Epithelial cell of proximal tubule (primary cell): ENCODE measurements at places on chromosomes 16 and 17. TPM values are rescaled to one million over a fixed set of nuclear protein-coding genes. Genes with fewer than 3 reads are reported as not detected.

DNA sequence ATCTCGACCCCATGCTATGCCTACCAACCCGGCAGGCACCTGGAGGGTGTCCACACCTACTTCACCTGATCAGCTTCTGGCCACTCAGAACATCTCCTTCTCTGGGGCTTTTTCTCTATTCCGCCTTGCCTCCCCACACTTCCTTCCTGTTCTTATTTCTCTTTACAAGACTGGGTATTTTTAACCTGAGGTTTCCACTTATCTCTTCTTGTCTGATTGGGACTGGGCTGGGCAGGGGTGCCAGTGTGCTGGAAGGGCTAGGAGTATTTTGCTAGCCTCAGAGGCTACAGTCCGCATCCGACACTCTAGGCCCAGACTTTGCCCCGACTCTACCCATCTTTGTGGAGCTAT is 26.2 kb upstream of the ZNF652 start:
- DNase-seq, result no peak

DNA sequence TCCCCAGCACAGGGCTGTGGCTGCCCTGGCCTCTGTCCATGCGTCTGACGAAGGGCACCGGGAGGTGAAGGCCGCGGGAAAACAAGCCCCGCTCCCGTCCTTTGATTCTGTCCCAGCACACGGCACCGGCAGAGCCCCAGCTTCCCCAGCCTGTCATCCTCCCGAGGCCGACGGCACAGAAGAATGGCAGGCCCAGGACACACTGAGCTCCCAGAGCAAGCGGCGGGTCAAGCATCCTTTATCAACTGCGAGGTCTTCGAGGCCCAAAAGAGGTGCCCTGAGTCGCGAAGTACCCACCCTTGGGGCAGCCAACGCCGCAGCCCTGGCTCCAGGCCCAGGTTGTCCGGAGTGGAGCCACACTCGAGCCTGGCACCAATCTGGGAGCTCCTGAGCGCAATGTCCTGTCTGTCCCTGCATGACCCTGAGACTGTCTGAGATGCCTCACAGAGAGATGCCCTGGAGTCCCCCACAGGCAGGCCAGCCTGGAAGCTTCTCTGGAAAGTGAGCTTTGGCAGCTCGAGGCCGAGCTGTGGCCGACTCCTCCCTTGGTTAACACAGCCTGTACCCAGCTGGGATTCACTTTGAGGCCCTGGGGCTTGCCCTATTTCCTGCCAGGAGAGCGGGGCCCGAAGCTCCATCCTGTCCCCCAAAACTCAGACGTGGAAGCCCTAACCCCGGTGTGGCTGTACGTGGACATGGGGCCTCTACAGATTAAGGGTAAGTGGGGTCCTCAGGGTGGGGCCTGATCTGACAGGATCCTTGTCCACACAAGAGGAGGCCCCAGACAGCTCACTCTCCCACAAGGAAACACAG is 23.3 kb downstream of the SLC7A5 start:
- no peak for DNase-seq

The SLC52A1 gene
- 0.07 and 1.3 TPM in 2 replicates for total RNA-seq

The CCL8 gene
- not detected in 2 replicates for total RNA-seq

DNA sequence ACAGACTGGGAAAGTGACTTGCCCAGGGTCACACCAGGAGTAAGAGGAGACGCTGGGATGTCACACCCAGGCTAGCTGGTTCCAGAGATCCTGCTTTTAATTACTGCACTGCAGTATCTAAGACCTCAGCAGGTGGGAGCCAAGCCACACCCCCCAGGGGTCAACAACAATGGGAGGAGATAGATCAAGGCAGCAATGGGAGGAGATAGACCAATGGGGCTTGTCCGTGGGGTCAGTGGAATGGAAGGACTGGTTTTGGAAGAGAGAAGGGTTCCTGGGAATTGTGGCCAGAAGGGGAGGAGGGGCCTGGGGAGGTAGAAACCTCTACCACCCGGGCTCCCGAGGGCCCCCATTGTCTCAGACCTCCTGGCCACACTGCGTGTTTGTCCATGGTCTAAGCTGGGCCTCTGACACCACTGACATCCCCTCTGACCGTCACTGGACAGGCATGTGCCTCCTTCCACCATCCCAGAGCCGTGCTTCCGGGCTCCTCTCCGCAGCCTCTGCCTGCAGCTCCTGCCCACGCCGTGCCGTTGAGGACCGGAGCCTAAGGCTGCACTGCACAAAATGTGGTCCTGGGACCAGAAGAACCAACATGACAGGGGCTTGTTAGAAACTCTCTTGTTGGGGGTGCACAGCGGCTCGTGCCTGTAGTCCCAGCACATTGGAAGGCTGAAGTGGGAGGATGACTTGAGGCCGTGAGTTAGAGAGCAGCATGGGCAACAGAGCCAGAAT is 69.8 kb upstream of the RPH3AL start:
- DNase-seq, result no peak

The TNFRSF17 gene
- total RNA-seq, result not detected in 2 replicates

The TBC1D3 gene
- total RNA-seq, result not detected in 2 replicates

- no peak for DNase-seq
These were observed 7.2 kb downstream of the SUPT4H1 start for GRCh38 chr17:58344791-58345157.

- DNase-seq, result no peak
These were observed 31.9 kb downstream of the REXO5 start for GRCh38 chr16:20838240-20838639.

- DNase-seq, result no peak
These were observed 4.4 kb upstream of the HOXB5 start for GRCh38 chr17:48597778-48598631.

DNA sequence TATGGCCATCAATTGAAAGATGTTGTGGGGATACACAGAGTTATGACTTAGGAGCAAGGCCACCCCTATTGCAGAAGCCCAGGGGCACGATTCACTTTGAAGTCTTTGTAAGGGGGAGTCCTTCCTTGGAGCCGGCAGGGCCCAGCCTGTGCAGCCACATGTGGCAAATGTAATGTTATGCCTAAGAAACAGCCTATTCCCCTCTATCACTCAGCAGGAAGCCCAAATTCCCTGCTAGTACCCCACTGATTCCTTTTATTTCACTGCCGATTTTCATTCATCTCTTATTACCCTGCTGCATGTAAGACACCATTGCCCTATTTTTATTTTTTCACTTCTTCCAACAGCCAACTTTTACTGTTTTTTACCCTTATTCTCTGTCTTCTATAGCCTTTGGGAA is 233.2 kb downstream of the PMP22 start:
- no peak for DNase-seq

- no peak for DNase-seq
These were observed 38.0 kb upstream of the DHX40 start for GRCh38 chr17:59527325-59527917.

DNA sequence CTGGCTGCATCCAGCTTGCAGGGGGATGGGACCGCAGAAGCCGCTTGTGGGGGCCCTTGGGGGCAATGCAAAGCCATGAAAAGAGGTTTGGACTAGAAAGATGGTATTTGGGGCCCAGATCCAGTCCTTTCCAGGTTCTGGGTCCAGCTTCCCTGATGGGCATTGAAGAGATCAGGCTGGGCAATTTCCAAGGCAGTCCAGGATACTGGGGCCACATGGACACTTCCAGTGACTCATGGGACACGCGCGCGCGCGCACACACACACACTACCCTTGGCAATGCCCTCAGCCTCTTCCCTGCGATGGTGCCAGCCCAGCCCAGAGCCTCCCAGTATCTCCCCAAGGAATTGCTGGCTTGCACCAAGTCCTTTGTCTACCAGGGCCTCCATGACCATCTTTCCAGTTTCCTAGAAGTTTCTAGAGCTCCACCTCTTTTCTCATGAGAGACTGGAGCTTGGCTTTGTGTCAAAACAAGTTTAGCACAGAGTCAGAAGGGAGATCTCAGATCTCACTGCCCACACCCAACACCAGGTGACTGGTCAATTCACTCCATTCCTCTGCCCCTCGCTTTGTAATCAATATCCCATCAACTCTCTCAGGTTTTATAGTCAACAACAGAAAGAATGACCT is 44.3 kb downstream of the WNT3 start:
- DNase-seq, result no peak

GRCh38 chr16:77599793-77600415 is 122.4 kb upstream of the NUDT7 start:
- no peak for DNase-seq

DNA sequence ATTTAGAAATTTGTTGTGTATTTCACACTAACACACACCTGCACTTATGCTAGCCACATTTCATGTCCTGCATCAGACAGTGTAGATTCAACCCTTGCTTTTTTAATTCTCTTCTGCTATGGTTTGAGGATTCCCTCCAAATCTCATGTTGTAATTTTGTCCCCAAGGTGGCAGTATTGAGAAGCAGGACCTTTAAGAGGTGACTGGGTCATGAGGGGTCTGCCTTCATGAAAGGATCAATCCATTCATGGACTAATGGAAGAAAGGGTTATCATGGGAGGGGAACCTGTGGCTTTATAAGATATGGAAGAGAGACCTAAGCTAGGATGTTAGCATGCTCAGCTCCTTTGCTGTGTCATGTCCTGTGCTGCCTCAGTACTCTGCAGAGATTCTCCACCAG is 1032.2 kb downstream of the CDH11 start:
- DNase-seq, result no peak

DNA sequence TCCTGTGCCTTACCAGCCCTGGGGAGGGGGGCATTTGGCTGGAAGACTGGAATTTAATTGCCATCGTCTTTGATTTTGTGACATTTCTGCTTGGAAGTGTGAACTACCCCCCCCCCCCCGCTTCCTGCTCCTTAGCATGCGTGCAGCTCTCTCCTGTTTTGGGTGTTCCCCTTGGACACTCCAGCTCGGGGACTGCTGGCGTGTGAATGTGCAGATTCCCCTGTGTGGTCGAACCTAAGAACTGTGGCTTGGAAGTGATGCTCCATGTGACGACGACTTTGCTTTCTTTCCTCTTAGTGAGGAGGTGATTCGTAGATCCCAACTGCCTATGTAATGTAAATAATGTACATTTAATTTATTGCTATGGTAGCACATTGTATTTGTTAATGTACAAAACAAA is 26.1 kb downstream of the OR1D5 start:
- DNase-seq, result no peak

DNA sequence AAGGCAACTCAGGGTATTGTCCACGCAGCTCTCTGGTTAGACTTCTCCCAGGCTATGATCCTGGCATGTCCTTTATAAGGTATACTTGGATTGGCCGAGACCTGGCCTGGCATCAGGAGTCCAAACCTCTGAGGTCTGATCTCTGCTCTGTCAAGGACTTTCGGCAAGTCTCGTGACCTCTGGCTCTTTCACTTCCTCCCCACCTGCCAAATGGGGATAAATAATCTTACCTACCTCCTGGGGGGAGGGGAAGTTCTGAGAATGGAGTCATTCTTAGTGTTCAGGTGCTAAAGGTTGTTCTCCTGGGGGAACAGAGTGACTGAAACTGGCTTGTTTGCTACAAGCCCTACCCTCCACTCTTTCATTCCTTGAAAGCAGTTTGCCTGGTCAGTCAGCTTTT is 7.6 kb downstream of the ATXN1L start:
- no peak for DNase-seq

DNA sequence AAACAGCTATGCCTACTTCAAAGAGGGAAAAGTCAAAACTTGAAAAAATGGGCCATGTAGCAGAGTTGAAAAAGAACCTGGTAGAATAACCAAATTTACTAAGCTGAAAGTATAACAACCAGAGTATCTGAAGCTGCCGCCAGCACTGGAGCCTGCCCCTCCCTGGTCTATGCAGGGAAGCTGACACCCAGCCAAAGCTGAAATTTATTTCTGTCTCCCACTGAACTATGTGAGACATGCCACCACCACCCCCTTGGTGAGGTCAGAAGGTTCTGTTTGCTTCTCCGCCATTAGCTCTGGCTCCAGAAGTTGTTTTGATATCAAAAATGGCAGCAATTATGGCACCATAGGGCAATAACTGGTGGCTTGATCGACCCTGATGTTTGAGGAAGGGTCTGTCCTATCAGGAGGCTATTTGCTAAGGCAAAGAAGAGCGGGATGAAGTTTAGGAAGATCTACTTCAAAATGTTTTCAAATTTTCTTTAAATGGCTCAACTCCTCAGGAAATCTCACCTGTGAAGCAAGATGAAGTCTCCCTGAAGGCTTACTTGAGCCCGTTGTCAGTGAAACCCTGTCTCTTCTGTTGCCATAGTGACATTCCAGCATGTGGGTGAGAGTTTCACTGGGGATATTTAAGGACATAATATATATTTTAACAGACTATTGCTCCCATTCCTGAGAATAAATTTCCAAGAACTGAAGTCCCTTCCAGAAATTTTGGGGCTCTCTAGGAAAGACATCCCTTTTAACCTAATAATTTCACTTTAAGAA is 122.0 kb downstream of the COPRS start:
- no peak for DNase-seq

The OTOA gene
- total RNA-seq, result not detected in 2 replicates

DNA sequence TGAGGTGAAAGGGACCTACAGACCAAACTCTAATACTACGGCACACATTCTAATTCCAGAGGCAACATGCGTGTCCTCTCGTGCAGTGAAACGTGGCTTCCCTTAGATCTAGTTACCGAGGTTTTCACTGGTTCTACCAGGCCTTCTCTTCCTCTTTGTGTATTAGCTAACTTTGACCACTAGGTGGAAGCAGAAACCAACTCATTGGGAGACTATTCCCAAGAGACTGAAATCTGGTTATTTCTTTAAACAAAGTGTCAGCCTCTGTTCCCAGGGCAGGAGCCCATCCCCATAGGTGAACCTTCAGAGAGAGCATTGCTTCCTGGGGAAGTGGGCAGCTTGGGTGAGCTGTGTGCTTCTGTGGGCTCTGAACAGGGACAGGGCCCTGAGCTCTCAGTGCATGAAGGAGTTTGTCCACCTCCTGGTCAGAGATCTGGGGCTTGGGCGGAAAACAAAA is 19.7 kb upstream of the RCVRN start:
- peak; percentile 39 for DNase-seq

GRCh38 chr17:68719431-68719830 is 118.3 kb upstream of the FAM20A start:
- DNase-seq, result no peak

DNA sequence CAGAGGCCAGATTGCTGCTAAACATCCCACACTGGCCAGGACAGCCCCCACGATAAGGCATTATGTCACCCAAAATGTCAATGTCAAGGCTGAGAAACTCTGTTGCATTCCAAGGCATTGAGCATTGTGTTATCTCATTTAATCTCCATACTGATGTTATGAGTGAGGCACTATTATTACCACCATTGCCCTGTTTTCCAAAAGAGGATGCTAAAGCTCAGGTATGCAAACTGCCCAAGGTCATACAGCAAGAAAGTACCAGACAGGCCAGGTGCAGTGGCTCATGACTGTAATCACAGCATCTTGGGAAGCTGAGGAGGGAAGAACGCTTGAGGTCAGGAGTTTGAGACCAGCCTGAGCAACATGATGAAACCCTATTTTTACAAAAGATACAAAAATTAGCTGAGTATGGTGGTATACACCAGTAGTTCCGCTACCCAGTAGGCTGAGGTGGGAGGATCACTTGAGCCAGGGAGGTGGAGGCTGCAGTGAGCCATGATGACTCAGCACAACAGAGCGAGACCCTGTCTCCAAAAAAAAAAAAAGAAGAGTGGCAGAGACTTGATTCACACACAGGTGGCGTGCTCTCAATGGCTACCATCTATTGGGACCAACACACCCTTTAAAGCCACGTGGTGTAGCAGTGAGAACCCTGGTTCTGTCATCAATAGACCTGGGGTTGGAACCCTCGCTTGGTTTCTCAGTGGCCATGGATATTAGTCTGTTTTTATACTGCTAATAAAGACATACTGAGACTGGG is 58.8 kb upstream of the GRIN2A start:
- no peak for DNase-seq
